ENCODE measurements at places on chromosomes 16 and 17.

GRCh38 chr17:20210614-20211013, 201.5 kb downstream of the SPECC1 start:
- no peak for DNase-seq

DNA sequence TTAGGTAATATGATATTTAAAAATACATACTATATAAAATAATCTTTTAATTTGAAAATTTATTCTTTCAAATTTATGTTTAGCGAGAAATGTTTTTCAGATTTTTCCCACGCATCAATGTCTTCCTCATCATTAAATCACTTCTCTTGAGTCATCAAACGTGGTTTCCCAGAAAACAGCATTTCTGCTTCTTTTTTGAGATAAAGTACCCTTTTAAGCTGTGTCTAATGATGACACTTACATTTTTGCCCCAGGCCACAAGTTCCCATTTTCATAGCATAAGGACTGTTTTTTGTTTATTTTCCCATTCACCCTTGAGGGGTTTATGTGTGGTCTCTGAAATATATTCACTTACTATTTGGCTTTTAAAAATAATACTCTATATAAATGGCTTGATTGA, 139.0 kb upstream of the HS3ST3A1 start:
- DNase-seq = no peak

- no peak for DNase-seq
Observed at GRCh38 chr17:5545051-5545987, 39.0 kb downstream of the NLRP1 start.

DNA sequence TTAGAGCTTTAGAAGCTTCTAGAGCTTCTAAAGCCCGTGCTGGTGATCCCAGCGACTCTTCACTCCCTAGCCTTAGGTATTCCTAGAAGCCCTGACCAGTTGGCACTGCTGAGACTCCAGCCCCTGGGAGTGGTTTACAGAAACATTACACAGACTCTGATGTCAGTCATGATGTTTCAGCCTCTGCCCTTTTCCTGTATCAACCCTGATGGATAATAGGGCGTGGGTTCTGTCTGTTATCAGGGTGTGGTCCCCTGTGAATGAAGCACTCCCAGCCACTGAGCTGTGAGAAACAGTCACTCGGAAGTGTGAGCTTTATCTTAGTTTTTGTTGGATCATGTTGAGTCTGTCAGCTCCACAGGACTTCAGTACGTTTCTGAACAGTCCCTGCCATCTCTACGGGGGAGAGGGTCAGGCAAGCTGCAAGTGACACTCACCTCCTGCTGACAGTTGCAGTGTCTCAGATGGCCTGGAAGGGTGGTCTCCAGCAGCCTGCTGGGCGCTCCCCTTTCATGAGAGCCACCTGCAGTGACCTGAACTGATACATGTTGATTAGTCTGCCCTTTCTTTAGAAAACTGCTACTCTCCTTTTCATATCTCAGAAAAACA, 12.8 kb downstream of the GOSR2 start:
- no peak for DNase-seq

DNA sequence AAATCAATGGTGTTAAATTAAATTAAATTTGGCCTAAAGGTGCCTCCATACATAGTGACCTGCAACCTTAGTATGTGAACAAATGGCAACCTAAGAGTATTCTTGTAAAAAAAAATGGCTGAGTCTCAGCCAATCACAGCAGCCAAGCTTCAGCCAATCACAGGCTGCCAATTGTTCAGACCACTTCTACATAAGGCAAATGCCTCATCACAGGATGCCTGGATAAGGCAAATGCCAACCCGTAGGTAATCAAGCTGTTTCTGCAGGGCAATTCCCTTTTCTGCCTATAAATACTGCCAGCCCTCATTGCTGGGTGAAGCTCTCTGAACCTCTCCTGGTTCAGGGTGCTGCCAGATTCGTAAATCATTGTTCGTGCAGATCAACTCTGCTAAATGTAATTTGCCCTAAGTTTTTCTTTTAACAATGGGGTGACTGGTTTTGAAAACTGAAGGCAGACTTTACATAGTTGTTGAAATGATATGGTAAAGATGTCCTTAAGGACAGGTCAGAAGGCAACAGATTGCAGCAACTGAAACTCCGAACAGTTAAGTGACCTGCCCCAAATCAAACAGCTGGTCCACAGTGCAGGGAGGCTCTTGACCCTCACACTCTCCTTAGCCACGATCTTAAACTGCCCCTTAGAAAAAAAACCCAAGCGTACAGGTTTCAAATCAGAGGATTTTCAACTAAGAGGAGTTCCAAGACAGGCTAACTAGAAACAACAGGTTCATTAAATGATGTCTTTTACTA, 50.3 kb downstream of the N4BP1 start:
- DNase-seq = no peak

DNA sequence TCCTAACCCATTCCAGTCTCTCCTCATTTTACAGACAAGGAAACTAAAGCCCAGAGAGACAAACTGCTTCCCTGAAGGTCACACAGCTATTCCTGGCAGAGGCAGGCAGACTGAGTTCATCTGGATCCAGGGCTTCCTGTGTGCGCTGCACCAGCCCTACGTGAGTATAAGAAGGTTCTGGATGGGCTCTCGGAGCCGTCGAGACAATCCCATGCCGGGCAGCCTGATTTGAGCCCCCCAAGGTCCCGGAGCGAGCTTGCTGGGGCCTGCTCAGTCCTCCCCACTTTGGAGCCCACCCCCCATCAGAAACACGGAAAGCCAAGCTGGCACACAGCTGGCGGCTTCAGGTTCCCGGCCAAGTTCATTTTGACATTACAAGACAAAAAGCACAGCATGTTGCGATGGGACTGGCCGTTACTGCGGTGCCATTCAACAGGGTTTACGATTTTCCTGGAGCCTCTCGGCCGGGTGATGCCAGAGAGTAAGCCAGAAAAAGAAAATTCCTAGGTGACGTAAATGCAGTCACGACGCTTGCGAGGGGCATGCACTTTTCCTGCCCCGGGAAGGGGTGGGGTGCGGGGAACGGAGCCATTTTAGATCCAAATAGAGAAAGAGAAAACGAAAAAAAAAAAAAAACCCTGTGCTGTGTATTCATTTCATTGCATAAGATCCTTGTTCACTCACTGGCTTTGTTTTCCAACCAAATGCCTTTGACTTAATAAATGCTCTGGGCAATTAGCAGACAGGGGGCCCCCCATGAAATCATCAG, 167.1 kb upstream of the FOXF1 start:
- no peak for DNase-seq

GRCh38 chr17:48244814-48245213, 137.2 kb downstream of the SNX11 start:
- DNase-seq = no peak

GRCh38 chr17:33679595-33679994, 386.5 kb upstream of the ASIC2 start:
- DNase-seq = no peak

- no peak for DNase-seq
Observed at GRCh38 chr17:4739122-4740024, at the start of the genes CXCL16 and ZMYND15. CXCL16 (minus strand) TSS chr17:4739928; CDS start chr17:4739339, 589 bp downstream. ZMYND15 (plus strand) TSS chr17:4739833; CDS start chr17:4740549, 716 bp downstream.

DNA sequence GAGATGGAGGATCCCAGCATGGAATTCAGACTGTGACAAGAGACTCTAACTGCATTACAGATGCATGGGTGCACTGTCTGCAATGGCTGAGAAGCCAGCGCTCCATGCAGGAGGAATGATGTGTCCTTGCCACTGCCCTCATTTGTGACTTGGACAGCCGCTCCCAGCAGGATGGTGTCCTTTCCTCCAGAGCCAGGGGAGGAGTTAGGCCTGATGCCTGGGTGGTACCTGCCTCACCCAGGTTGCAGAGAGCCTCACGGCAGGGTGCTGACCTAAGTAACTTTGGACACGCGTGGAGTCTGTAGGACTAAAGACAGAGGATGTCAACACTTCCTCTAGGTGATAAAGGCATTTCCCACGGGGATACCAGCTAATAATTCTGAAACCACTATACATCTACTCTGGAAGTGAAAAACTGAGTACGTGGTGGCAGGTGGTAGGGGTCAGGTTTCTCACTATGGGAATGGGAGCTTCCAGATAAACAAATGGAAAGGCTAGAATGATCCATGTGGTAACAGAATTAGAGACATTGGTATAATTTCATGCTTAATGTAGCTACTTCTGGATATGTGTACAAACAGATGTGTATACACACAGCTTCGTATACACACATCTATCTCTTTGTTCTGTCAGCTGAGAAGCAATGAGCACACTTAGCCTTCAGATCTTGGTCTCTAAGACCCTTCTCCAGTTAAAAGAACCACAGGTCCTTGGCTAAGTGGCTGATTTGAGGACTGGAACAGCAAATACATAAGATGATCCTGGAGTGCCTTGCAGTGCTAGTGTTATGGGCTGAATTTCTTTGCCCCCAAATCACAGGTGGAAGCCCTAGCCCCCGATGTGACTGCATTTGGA, 13.7 kb upstream of the CSNK1D start:
- DNase-seq = no peak

DNA sequence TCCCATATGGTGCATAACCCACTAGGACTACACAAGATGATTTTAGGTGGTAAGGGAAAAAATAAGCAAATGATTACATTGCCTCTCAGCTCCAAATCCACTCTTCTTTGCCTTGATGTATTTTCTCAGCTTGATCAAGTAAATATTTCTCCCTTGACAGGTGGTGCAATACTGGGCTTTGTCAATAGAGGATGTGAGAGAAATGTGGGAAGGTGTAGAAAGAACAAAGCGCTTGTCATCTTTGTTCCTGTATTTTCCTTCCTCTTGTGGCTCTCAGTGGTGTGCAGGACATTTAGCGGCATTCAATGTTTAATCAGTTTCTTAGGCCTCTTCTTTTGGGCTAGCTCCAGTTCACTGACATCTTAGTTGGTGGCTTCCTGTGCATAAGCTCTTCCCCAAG, 1165.8 kb upstream of the GOT2 start:
- no peak for DNase-seq

DNA sequence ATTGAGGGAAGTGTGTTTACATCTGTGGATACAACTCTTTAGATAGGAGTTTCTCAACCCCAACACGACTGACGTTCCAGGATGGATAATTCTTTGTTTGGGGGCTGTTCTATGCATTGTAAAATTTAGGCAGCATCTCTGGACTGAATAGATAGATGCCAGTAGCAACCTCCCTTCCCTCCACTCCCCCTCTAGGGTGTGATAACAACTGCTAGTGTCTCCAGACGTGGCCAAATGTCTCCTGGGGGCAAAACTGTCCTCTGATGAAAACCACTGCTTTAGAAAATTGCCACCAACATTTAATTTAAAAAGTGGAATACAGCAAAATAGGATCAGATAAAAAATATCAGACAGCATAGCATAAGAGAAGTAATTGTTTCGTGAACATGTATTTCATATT, 79.9 kb downstream of the HS3ST3A1 start:
- DNase-seq = no peak

DNA sequence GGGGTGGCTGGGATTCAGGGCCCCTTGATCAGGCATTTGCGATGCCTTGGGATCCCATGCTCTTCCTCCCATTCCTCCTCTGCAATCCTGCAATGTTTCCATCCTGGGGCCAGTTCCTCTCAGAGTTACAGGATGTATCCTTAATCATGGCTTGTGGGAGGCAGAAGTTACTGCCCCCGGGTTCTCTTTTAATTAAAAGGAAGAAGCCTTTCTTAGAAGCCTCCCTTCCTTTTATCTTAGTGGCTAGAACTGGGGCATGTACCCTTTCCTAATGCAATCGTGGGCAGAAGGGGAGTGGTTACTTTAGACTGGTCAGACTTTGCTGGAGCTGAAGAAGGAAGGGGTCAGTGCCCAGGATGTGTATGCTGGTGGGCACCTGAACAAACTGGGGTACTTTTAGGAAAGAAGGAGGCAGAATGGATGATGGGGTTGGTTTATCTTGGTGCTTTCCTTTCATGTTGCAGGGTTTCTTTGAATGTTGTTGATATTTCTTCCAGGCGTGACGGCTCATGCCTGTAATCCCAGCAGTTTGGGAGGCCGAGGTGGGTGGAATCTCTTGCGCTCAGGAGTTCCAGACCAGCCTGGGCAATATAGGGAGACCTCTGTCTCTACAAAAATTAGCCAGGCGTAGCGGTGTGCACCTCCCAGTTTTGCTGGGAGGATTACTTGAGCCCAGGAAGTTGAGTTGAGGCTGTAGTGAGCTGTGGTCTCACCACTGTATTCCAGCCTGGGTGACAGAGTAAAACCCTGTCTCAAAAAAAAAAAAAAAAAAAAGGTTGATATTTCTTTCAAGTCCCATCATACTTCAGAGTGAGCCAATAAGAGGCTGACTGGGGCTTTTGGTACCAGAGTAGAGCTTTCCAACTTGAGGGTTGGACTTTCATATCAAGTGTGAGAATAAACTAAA, 13.2 kb upstream of the SPN start:
- no peak for DNase-seq

DNA sequence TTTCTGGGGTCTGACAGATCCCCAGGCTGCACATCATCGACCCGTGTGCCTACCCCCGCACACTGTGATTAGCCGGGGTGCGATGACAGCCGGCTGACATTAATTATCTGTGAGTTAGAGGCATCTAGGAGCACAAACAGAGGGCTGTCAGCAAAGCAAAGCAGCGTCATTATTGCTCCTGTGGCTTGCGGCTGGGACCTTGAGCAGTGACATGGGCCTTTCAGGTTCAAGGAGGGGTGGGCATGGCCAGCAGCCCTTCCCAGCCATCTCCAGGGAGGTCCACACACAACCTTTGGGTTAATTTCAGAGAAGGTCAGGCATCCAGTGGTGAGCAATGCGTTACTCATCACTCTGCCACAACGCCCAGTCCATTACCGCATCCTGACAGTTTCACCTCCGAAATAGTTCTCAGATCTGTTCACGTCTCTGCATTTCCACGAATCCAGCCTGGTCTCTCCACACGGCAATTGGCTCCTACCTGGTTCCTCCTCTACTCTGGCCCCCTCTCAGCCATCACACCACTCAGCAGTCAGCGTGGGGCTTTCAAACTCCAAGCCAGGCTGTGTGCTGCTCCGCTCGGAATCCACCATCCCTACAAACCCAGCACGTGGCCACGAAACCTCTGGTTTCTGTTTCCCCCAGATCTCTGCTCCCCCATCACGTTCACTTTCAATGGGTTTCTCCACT, 249.7 kb upstream of the C16orf82 start:
- no peak for DNase-seq

DNA sequence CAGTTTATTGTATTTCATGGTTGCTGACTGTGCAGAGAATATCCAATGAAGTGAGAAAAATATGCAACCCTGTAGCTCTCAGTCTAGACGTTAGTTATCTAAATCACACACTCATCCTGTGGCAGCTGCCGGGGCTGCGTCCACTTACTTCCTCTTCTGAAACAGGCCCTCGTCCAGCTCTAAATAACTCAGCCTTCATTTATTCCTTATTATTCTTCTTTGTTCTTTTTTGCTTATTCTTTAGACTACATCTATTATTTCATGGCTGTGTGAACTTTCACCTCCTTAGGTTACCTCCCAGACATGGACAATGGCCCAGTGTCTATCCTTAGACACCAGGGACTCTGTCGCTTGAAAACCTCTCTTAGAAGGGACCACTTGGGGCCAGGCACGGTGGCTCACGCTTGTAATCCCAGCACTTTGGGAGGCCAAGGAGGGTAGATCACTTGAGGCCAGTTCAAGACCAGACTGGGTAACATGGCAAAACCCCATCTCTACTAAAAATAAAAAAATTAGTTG, 3.4 kb upstream of the THUMPD1 start:
- no peak for DNase-seq
